ENCODE measurements at places on chromosomes 1 and 21.

DNA sequence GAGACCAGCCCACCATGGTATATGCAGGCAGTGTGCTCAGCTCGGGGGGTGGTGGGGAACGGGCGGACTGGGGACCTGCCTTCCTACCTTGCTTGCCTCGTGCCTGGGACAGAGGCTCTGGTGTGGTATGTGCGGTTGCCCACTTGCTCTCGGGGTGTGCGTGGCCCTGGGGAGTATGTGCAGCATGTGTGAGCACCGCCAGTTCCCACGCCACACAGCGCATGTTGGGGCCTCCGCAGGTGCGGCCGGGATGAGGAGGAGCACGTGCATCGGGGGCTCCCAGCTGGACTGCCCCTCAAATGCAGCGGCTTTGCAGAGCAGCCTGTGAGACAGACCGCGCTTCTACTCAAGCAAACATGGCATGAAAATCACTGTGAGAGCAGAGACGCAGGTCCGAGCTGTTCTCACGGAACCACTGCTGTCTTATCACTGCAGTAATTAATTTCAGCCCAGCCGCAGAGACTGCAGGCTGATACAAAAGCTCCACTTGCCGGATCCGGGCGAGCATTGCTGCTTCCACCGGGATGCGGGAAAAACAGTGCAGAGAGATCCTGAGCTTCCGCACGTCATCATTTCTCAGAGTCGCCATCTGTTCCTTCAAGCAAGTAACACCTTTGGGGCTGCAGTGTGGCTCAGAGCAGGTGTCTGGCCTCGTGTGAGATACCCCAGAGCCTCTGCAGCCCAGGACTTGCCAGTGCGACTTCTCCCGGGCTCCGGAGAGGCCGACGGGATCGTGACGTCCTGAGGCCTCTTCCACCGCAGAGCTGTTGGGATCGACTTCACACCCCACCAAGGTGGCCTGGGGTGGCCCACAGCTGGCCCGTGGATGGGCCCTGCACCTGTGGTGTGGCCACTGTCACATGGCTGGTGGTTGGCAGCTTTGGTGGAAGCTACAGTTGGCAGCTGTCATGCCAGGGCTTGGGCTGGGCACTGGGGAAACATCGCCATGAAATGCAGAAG, 92.6 kb upstream of the ACTRT2 start:
- DNase-seq: no peak

DNA sequence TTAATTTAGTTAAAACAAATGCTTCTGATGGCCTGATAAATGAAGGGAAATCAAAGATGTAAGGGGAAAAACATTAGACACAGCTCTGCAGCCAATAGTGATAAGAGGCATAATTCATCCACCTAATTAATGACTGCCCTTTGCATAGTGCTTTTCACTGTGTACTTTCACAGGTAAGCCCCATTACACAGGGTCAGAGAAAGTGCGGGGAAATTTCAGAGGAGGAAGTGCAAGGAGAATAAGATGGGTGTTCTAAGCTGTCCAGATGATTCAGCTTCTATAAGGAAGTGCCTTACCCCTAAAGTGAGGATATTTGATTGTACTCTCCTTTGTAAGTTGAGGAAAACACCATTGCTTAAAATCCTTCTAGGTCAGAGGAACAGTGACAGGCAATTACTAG, 88.0 kb downstream of the NR5A2 start:
- DNase-seq: no peak

DNA sequence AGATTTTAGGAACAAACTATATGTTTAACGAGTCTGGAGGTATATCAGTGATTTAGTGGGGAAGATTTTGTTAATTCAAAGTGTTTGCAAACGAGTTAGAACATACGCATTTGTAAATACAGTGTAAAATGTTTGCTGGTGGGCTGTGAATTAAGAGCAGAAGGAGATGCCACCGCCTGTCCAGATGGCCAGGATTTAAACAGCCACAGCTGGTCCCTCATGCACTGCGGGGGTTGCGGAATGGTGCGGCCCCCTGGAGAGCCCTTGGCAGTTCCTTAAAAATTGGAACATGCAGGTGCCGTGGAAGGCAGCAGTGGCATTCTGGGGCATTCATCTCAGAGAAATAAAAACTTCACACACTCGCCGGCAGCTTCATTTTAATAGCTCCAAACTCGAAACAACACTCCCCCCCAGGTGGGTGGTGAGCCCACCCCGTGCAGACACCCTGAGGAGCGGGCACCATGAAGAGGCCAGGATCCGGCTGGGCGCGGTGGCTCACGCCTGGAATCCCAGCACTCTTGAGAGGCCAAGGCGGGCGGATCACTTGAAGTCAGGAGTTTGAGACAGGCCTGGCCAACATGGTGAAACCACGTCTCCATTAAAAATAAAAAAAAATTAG, 3.5 kb upstream of the C1orf159 start:
- no peak for DNase-seq

- DNase-seq: no peak
Observed at GRCh38 chr1:212104586-212105325, 69.2 kb downstream of the DTL start.

- DNase-seq: no peak
Observed at GRCh38 chr1:39438042-39438441, 53.4 kb upstream of the BMP8A start.

Data from retinal pigment epithelial cell (primary cell).